ENCODE measurements at places on chromosomes 5 and 9. TPM values are rescaled to one million over a fixed set of nuclear protein-coding genes. Genes with fewer than 3 reads are reported as not detected.
A peak's percentile ranks its signal among the peaks of the same experiment; 100 is the strongest.

- peak; percentile 65 for DNase-seq
Measured at GRCh38 chr5:96660971-96661854, 963 bp upstream of the CAST start.

- no peak for DNase-seq
Measured at GRCh38 chr5:176355400-176356178, 6.0 kb downstream of the KIAA1191 start.

DNA sequence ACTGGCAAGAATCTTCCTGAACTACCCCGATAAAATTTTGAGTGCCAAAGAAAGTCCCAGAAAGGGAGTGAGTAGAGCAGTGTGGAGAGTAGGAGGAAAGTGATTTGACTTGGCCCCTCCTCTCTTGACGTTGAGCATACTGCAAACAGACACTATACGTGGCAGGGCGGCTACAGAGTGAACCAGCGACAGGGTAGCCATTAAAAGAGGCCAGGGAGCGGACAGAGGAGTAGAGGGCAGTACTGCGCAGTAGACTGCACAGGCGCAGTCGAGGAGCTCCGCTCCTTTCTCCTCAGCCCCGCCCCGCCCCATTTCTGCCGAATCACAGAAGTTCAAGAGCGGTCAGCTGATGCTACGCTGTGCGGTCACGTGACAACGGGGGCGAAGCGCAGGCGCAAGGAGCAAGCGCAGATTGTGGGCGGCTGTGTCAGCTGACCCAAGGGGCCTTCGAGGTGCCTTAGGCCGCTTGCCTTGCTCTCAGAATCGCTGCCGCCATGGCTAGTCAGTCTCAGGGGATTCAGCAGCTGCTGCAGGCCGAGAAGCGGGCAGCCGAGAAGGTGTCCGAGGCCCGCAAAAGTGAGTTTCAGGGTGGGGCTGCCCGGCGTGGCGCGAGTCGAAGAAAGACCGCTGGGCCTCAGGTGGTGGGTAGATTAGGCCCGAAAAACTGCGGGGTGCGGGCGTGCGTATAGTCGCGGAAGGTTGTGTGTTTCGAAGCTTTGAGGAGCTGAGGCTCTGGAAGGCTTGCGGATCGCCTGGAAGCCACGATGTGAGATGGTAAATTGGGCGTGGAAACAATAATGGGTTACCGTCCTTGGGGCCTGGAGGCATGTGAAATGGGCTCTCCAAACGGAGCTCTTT is at the start of gene ATP6V1G1:
ATP6V1G1 (plus strand) TSS at position 425 of the 858 bp plus-strand sequence; CDS start at position 495, 70 bp downstream.
- DNase-seq = peak; percentile 99

- DNase-seq = no peak
Measured at GRCh38 chr5:73424556-73424977, 24.0 kb downstream of the FOXD1 start.

Gene CDH9
- not detected for polyA plus RNA-seq

Data from mammary epithelial cell (primary cell).